ENCODE measurements at places on chromosomes 12 and 14.

GRCh38 chr14:65922142-65922541, 509.6 kb downstream of the FUT8 start:
- no peak for DNase-seq

DNA sequence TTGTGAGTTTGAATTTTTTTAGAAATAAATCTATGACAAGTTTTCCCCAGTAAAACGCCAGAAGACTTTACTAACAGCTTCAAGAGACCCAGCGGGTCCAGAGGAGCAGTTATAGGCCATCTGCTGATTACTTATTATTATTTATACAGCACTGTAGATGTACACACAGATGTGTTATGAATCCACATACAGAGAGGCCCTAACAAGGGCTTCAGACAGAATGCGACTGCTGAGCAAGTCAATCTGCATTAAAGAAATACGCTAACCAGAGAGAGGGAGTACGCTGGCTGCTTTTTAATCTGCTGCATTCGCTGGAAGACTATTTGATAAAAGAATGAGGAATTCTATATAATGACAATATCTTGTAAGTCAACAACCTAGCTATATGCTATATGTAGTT, 32.5 kb downstream of the ATF7 start:
- DNase-seq = no peak

DNA sequence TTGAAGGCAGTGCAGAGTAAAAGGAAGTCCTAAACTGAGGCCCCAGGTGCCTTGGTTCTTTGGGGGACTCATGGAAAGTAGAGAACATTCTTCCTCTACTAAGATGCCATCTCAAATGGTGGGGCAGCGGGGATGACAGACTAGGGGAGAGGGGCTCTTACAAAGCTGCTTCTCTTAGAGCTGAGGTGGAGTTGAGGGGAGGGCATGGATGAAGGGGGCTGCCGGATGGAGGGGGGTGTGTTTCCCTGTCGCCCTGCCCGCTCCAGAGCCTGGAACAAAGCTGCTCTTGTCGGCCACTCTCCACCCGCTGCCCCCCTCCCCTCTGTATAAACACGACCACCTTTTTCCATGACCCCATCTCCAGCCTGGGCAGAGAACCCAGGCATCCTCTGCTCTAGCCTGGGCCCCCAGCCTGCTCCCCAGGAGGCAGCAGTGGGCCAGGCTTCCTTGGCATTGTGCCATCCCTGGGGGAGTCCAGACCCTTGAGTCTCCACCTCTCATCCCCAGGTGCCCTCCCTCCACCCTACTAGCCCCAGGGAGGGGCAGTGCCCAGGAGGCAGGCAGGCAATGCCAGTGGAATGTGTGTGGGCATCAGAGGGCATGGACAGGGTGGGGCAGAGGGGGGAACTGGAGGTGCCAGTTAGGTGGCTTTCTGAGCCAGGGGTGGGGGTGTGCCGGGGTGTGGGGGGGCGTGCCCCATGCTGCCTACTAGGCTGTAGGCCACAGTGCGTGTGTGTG, 1.7 kb downstream of the RARG start:
- no peak for DNase-seq

GRCh38 chr14:88868558-88869159, 44.2 kb downstream of the TTC8 start:
- DNase-seq = no peak

- no peak for DNase-seq
These were observed 24.4 kb upstream of the FBRSL1 start for GRCh38 chr12:132465269-132466190.

- DNase-seq = no peak
These were observed 41.8 kb upstream of the CRY1 start for GRCh38 chr12:107135177-107135576.

GRCh38 chr12:93376436-93377251, 1.1 kb upstream of the NUDT4 start:
- DNase-seq = peak; percentile 40

DNA sequence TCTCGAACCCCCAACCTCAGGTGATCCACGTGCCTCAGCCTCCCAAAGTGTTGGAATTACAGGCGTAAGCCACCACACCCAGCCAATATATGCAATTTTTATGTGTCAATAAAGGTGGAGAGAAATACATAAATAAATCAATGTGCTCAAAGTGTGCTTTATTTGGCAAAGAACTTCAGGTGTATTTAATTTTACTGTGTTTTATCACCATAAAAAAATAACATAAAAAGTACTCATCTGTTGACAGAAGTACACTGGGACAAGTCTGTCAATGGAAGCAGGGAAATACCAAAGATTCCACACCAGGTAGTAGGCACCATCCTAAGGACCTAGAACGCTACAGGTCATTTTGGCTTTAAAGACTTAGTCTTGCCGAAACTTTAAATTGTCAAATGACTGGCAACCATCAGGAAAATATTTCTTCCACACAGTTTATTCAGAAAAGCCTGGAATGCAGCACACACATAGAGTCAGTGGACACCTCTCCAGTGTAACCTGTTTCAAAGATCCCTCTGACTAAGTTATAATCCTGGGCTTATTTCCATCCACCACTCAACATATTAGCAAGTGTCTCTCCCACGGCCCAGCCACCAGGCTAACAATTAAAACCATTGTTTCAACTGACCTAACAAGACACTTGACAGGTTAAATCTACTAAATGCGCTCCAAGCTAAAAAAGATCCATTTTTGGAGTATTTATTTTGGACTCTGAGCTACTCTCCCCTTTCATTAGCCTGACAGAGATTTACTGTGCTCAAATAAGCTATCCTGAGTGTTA, 4.2 kb downstream of the ERO1A start:
- DNase-seq = no peak

DNA sequence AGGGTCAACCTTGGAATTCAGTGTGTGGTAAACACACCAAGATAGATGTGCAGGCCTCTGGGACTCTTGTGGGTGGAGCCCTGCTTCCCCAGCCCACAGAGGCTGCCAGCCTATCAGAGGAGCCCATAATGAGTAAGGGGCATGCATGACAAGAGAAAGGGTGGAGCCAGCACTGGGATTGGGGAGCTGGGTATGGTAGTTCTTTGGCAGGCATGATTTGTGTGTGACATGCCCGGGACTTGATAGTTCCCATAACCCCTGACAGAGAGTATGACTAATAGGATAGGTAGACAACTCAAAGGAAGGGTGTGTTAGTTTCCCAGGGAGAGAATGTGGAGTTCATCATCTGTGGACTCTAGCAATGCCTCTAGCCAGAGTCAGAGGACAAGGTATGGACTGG, 143.0 kb downstream of the EMP1 start:
- DNase-seq = no peak

DNA sequence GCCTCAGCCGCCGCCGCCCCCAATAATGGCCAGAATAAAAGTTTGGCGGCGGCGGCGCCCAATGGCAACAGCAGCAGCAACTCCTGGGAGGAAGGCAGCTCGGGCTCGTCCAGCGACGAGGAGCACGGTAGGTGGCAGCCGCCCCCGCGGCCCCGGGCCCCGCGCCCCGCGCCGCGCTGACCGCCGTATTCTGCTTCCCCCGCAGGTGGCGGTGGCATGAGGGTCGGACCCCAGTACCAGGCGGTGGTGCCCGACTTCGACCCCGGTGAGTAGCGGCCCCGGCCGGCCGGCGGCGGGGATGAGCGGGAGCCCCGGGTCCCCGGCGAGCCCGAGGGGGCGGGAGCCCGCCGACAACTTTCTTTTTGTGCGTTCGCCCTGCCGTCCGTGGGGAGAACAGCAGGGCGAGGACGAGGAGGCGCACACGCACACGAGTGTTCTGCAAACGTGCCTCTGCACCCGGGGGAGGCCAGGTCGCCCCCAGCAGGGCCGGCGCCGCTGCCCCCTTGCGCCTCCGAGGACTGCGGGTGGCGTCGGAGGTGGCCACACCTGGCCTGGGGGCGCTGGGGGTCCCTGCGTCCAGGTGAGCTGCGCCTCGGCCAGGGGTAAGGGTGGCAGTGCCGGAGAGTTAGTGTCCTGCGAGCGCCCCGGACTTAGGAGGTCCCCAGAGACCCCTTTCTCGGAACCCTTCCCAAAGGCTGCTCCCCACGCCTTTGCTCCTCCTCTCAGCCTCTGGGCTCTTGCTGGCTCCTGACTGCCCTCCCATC, 794 bp downstream of the RCOR1 start:
- DNase-seq = no peak

DNA sequence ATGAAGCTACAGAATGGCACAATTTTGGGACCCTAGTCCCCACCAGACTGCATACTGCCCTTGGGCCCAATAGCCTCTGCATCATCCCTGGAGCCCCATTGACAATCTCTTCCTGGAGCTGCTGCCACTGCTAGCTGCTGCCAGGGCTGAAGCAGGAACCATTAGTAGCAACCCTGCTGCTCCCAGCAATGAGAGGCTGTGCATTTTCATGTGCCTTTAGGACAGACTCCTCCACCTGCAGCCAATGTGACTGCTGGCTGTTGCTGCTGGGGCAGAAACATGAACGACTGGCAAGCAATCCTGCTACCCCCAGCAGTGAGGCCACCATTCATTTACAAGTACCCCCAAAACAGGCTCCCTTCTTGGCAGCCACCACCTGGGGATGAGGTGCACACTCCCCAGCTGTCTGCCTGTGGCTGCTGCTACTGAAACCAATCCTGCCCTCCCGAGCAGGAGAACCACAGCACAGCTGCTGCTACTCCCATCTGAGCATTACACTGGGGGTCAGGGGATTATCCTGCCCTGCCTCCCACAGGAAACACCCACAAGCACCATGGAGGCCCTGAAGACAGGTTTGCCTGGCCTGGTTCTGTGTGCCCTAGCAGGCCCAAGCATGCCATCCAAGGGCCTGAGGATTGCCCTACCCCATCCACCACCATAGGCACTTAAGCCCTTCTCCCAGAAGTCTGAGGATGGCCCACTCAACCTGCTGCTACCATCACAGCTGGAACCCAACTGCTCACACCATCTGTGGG, 181.0 kb downstream of the MYRFL start:
- DNase-seq = no peak

DNA sequence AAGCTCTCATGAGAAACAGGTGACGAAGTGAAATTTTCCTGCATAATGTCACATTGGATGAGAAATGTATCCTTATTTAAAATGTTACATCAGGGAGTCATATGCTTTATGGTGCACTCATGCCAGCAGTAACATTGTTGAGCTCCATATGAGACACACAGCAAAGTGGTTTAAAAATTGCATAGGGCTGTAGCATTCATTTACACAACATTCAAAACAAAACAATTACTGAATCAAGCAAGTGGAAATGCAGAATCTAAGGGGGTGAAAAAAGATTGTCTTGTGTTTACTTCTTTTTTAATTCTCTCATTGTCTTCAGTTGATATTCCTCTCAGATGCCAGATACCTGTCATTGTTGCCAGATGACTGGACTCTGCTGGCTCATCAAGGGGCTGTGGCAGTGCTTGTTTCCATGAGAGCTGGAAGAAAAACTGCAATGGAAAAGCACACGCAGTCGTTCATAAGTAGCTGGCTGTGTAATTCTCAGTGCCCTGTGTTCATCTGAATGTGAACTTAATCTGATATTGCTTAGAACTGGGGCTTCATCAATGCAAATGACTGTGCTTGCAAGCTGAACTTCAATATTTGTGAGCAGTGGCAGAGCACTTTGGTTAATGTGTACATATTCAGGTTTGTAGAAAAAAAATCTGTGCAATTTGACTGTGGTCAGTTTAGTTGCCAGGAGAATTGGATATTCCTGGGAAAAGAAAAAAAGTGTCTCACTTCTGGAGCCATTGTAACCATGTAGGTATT, 305.6 kb downstream of the RAD51B start:
- no peak for DNase-seq

GRCh38 chr12:26239122-26239851, 43.9 kb downstream of the SSPN start:
- DNase-seq = peak; percentile 38

GRCh38 chr14:46034305-46034704, 617.3 kb downstream of the RPL10L start:
- no peak for DNase-seq

- no peak for DNase-seq
These were observed 18.5 kb downstream of the FAM234B start for GRCh38 chr12:13062669-13063068.

DNA sequence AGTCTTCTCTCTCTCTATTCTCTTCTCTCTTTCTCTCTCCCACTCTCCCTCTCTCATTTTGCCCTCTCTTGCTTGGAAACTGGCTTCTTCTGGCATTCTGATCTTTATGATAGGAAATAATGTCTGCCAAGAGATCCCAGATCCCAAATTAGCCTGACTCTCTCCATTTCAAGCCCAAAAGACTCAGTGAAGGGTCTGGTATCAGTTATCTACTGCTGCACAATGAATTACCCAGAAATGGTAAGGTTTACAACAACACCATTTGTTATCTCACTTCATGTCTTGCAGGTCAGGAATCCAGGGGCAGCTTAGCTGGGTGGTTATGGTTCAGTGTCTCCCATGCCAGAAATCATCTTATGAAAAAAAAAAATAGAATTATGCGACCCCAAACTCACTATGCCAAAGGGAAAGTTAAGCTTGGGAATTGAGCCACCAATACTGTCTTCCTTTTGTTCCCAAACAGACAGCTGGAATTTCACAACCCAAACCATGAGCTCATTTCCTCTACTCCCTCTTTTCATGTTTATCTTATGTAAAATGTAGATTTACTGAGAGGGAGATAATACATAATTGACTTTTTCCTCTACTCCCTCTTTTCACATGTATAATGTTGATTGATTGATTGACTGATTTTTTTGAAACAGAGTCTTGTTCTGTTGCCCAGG, 67.8 kb upstream of the FICD start:
- DNase-seq = no peak

DNA sequence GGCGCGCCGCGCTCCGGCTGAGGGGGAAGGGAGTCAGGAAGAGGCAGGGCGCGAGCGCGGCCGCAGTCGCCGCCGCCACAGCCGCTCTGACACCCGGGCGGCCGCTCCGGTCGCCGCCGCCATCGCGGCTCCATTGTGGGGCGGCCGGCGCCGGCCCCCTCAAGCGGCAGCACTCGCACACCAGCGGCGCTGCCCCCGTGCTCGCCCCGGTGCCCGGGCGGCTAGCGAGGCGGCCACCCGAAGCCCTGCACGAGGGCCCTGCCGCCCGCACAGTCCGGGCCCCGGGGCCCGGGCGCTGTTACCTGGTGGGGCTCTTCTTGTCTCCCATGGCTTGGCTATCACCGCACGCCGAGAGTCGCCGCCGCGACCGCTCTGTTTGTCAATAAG, 202 bp downstream of the YAF2 start:
- DNase-seq = no peak

All from amygdala (tissue), 56 donors.